ENCODE measurements at places on chromosomes 12 and 14. TPM values are rescaled to one million over a fixed set of nuclear protein-coding genes. Genes with fewer than 3 reads are reported as not detected.

The OR6C2 gene
- total RNA-seq = not detected

The ZCCHC8 gene
- total RNA-seq = 19.3 TPM

The TAS2R13 gene
- 2.4 TPM for total RNA-seq

The TSPAN9 gene
- total RNA-seq = 71.5 TPM

The IL31 gene
- not detected for total RNA-seq

The KRT6A gene
- total RNA-seq = not detected

The SLC39A2 gene
- total RNA-seq = not detected

The AEBP2 gene
- 23.2 TPM for total RNA-seq

The VRTN gene
- not detected for total RNA-seq

The EPYC gene
- total RNA-seq = not detected

The SLC38A4 gene
- total RNA-seq = 0.33 TPM

The TAS2R7 gene
- 0.48 TPM for total RNA-seq

The GDF3 gene
- 0.96 TPM for total RNA-seq
